ENCODE measurements at places on chromosomes 5 and 9.
A peak's percentile ranks its signal among the peaks of the same experiment; 100 is the strongest.

DNA sequence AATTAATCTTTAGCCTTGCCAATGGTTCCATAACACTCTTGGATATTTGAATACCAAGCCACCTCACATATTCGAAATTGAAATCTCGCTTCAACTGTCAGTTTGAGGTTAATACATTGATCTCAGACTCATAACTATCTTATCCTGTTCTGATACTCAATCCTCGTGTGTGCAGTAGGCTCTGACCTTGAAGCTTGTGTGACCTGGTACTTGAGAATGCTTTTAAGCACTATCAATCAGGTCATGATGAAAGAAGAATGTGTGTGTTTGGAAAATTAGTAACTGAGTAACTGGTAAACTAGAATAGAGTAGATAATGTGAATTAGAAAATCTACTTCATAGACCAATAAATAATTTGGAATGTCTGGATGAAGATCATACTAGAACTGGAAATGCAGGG lies 1266.7 kb downstream of the MAT2B start:
- DNase-seq, result no peak
- no peaks in the 10 kb centered on the region for H3K27me3 ChIP-seq
- no peaks in the 10 kb centered on the region for H3K4me1 ChIP-seq
- no peaks in the 10 kb centered on the region for H3K36me3 ChIP-seq
- H3K4me3 ChIP-seq, result no peak overlapping the region
- H3K27ac ChIP-seq, result no peak overlapping the region

- no peaks in the 10 kb centered on the region for H3K27me3 ChIP-seq
- no peaks in the 10 kb centered on the region for H3K36me3 ChIP-seq
- H3K4me3 ChIP-seq, result no peak overlapping the region
- peaks cover 5% of the 10 kb centered on the region for H3K4me1 ChIP-seq
- H3K27ac ChIP-seq, result no peak overlapping the region
These were observed 79.8 kb upstream of the KLF9 start for GRCh38 chr9:70494221-70494620.

GRCh38 chr5:10667431-10668057 lies 93.5 kb downstream of the DAP start:
- H3K27ac ChIP-seq, result no peak overlapping the region
- no peak overlapping the region for H3K4me3 ChIP-seq
- H3K4me1 ChIP-seq, result no peaks in the 10 kb centered on the region
- H3K27me3 ChIP-seq, result no peaks in the 10 kb centered on the region

GRCh38 chr5:65198456-65199120 lies 283.1 kb downstream of the ADAMTS6 start:
- H3K36me3 ChIP-seq, result no peaks in the 10 kb centered on the region
- DNase-seq, result no peak
- no peaks in the 10 kb centered on the region for H3K4me1 ChIP-seq
- H3K4me3 ChIP-seq, result no peak overlapping the region
- H3K27me3 ChIP-seq, result no peaks in the 10 kb centered on the region

GRCh38 chr9:70406434-70406862 lies 8.0 kb downstream of the KLF9 start:
- H3K4me3 ChIP-seq, result no peak overlapping the region
- H3K4me1 ChIP-seq, result peaks cover 44% of the 10 kb centered on the region
- no peaks in the 10 kb centered on the region for H3K36me3 ChIP-seq
- DNase-seq, result peak; percentile 33
- peak overlapping the region; percentile 82 for H3K27ac ChIP-seq

DNA sequence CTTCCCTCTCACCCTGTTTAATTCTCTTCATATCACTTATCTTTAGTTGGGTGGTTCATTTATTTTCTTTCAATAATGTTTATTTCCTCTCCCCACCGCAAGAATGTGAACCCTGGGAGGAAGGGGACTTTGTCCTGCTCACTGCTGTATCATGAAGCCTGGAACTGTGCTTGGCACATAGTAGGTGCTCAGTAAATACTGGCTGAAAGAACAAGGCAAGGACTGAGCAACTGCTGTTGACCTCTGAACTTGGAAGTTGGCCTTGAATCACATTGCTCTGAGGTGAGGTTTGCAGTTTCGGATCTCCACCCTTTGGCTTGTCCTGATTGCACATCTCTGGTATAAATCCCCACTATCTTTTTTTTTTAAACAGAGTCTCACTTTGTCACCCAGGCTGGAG lies 22.0 kb upstream of the PTGS1 start:
- no peaks in the 10 kb centered on the region for H3K27me3 ChIP-seq
- no peak for DNase-seq
- H3K4me1 ChIP-seq, result peaks cover 8% of the 10 kb centered on the region
- no peaks in the 10 kb centered on the region for H3K36me3 ChIP-seq
- no peak overlapping the region for H3K27ac ChIP-seq

DNA sequence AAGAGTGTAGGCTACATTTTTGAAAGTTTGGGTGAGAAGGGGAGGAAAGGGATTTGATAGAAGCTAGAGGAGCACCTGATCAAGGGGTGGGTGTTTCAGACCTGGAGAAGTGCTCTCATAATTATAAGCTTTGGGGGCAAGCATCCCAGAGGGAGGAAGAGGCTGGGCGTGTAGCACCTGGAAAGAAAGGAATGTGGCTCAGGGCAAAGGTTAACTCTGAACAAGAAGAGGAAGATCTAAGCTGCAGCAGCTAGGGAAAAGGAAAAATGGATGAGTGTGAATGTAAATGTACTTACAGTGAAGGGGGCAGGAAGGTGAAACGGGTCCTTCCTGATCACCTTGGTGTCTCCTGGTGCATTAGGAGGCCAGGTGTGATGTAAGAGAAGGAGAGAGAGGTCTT lies 49.8 kb upstream of the ANKRD55 start:
- H3K4me3 ChIP-seq, result no peak overlapping the region
- peaks cover 8% of the 10 kb centered on the region for H3K4me1 ChIP-seq
- no peak for DNase-seq
- no peaks in the 10 kb centered on the region for H3K36me3 ChIP-seq

GRCh38 chr5:66987949-66988838 lies 208.4 kb downstream of the CD180 start:
- DNase-seq, result no peak
- H3K4me1 ChIP-seq, result peaks cover 48% of the 10 kb centered on the region
- H3K36me3 ChIP-seq, result no peaks in the 10 kb centered on the region
- H3K27me3 ChIP-seq, result no peaks in the 10 kb centered on the region
- H3K27ac ChIP-seq, result no peak overlapping the region
- H3K4me3 ChIP-seq, result no peak overlapping the region

DNA sequence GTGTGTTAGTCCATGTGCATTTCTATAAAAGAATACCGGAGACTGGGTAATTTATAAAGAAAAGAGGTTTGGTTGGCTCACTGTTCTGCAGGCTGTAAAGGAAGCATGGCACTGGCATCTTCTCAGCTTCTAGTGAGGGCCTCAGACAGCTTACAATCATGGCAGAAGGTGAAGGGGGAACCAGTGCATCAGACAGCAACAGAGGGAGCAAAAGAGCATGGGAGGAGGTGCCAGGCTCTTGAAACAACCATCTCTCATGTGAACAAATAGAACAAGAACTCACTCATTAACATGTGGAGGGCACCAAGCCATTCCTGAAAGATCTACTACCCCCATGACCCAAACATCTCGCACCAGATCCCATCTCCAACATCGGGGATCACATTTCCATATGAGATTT lies 89.2 kb upstream of the IL33 start:
- no peaks in the 10 kb centered on the region for H3K27me3 ChIP-seq
- no peaks in the 10 kb centered on the region for H3K4me1 ChIP-seq
- H3K36me3 ChIP-seq, result no peaks in the 10 kb centered on the region
- H3K27ac ChIP-seq, result no peak overlapping the region
- no peak overlapping the region for H3K4me3 ChIP-seq
- no peak for DNase-seq

DNA sequence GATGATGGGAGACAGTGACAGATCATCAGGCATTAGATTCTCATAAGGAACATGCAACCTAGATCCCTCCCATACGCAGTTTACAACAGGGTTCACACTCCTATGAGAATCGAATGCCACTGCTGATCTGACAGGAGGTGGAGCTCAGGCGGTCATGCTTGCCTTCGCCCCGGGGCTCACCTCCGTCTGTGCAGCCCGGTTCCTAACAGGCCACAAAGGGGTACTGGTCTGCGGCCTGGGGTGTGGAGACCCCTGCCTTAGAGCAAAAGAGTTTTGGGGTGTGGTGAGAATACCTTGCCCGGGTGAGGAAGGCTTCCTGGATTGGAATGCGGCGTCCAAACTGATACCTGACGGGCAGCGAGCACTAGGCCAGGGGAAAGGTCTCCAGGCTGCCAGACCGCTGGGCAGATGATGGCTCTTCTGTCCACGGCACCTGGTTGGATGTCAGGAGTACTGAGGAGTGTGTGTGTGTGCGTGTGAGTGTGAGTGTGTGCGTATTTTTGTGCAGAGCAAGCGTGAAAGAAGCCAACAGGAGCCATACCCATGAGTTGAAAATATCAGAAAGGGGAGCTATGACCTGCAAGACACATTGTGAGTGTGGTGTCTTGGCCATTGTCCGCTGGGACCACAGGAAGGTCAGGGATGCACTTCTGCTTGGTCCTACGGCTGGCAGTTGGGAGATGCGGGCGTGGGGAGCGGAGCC lies 55.4 kb downstream of the ACER2 start:
- DNase-seq, result no peak
- no peaks in the 10 kb centered on the region for H3K36me3 ChIP-seq
- H3K4me1 ChIP-seq, result peaks cover 6% of the 10 kb centered on the region
- no peaks in the 10 kb centered on the region for H3K27me3 ChIP-seq
- no peak overlapping the region for H3K27ac ChIP-seq
- no peak overlapping the region for H3K4me3 ChIP-seq

DNA sequence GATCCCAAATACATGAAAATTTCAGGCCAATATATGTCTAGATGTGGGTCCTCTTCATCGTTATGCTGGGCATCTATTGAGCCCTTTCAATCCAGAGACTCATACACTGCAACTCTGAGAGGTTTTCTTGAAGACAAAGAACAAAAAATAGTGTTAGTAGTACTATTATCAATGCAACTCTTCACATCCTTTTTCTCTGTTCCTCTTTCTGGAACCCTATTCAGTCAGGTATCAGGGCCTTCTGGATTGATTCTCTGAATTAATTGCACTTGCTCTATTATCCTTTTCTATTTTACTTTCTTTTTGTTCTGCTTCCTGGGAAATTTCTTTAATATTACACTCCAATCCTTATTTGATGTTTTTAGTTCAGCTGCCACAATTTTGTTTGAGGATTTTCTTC lies 18.5 kb upstream of the FAM120A start:
- no peaks in the 10 kb centered on the region for H3K4me1 ChIP-seq
- no peaks in the 10 kb centered on the region for H3K27me3 ChIP-seq
- no peak for DNase-seq
- H3K36me3 ChIP-seq, result no peaks in the 10 kb centered on the region
- H3K4me3 ChIP-seq, result no peak overlapping the region
- H3K27ac ChIP-seq, result no peak overlapping the region

GRCh38 chr9:93624977-93625376 lies 48.6 kb downstream of the PHF2 start:
- H3K27ac ChIP-seq, result no peak overlapping the region
- H3K4me1 ChIP-seq, result peaks cover 7% of the 10 kb centered on the region
- H3K27me3 ChIP-seq, result no peaks in the 10 kb centered on the region
- no peaks in the 10 kb centered on the region for H3K36me3 ChIP-seq
- DNase-seq, result no peak

DNA sequence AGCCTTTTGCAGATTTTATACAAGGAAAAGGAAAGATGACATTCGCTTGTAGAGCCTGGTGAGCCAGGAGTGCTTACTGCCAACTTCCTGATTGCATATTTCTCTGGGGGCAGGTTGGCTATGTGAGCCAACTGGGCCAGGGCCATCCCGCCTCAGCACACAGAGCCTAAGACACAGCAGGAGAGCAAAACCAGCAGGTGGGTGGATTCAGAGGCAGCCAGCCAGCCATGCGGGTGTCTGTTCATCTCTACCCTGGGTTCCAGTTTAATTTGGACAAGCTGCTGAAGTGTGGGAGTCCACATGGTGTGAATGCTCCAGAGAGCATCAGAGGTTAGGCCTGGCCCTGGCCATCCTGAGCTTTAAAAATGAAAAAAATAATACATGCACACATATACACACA lies 291.4 kb downstream of the ARHGEF28 start:
- DNase-seq, result no peak
- H3K27ac ChIP-seq, result no peak overlapping the region
- H3K4me3 ChIP-seq, result no peak overlapping the region
- H3K36me3 ChIP-seq, result no peaks in the 10 kb centered on the region
- no peaks in the 10 kb centered on the region for H3K4me1 ChIP-seq

DNA sequence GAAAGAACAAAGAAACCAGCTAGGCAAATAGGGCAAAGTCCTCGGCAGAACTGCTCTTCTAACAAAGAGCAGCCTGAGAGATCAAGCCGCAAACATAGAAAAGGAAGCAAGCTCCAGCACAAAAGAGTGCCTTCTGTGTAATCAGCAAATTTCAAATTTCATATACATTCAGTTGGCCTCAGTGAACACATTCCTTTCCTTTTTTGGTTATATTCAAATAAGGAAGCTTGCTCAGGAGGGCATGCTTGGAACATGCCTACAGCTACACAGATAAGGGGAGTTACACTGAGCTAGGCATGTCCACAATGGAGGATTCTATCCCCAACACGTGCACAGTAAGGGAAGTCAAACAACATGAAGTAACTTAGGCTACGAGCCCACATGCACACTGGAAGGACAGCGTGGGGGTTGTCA lies 23.4 kb downstream of the IL33 start:
- DNase-seq, result no peak
- H3K4me1 ChIP-seq, result peaks cover 16% of the 10 kb centered on the region
- H3K27ac ChIP-seq, result no peak overlapping the region
- no peak overlapping the region for H3K4me3 ChIP-seq
- no peaks in the 10 kb centered on the region for H3K36me3 ChIP-seq
- no peaks in the 10 kb centered on the region for H3K27me3 ChIP-seq
